ENCODE measurements at places on chromosomes 7 and 10.

- no peak for DNase-seq
These were observed 387.5 kb downstream of the CCSER2 start for GRCh38 chr10:84715911-84716310.

DNA sequence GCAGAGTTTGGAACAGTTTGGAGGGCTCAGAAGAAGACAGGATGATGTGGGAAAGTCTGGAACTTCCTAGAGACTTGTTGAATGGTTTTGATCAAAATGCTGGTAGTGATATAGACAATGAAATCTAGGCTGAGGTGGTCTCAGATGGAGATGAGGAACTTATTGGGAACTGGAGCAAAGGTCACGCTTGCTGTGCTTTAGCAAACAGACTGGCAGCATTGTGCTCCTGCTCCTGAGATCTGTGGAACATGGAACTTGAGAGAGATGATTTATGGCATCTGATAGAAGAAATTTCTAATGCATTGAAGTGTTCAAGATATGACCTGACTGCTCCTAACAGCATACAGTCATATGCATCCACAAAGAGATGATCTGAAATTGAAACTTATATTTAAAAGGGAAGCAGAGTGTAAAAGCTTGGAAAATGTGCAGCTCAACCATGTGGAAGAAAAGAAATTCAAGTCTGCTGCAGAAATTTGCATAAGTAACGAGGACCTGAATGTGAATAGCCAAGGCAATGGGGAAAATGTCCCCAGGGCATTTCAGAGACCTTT is 186.9 kb upstream of the PHYHIPL start:
- no peak for DNase-seq

- no peak for DNase-seq
These were observed 6.4 kb downstream of the LFNG start for GRCh38 chr7:2525658-2526630.

- DNase-seq = peak; percentile 12
These were observed 145.5 kb downstream of the FANK1 start for GRCh38 chr10:126041804-126042231.

DNA sequence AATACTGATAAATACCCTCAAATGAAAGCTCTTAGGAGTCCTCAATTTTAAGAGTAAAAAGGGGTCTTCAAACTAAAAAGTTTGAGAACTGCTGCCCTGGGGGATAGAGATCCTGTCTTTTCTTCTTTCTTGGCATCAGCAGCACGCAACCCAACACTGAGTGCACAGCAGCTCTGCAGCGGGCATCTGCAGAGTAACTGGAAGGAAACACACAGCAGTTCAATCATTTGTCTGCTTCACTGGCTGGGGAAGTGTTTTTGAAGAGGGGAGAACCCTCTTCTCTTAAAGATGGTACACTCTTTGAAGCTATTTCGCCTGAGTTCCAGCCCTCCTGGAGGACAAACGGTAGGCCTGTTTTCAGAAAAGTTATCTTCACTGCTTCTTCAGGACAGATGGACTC is 193.6 kb downstream of the FGFR2 start:
- no peak for DNase-seq

- DNase-seq = no peak
These were observed 129.3 kb upstream of the BET1 start for GRCh38 chr7:94133460-94133859.

DNA sequence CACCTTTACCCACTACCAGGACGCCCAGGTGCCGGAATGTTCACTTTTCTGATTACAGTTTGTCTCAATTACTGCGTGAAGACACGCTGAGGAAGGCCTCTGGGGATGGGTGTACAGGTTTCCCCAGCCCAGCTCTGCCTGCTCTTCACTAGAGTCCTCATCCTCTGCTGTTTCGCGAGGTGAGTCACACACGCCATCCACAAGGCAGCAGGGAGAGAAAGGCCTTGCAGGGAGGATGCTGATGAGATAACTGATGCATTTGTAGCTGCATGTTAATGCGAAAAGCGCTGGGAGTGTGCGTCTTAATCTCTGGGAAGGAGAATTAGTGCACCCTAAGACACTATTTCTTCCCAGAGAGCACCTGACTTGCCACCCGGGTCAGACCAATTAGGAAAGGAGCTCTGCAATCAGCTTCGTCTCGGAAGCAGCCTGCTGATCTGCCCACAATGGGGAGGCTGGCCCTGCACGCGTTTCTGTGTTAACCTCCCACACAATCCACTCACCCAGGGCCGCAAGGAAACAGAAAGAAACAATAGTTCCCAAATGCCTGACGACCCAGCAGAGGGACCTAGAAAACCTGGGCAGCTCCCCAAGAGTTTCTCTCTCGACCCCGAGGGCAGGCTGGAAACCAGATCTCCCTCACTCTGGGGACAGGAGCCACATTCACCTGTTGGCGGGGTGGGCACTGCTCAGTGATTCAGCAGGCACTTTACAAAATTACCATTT is 578.7 kb downstream of the GLRX3 start:
- no peak for DNase-seq

- DNase-seq = no peak
These were observed 92.1 kb downstream of the CABCOCO1 start for GRCh38 chr10:61754587-61755550.

- DNase-seq = no peak
These were observed 3.8 kb downstream of the TRPV6 start for GRCh38 chr7:142881586-142882337.

- DNase-seq = no peak
These were observed 588.6 kb upstream of the LRRTM3 start for GRCh38 chr10:66337211-66337610.

GRCh38 chr10:68231817-68232251 is at the start of gene ATOH7:
Gene ATOH7, minus strand, starts transcription at chr10:68232113. Its CDS starts 436 bp downstream, at chr10:68231677.
- DNase-seq = no peak
